ENCODE measurements at places on chromosomes 7 and 10.

- no peak overlapping the region for H3K4me3 ChIP-seq
- no peak overlapping the region for H3K27ac ChIP-seq
- H3K36me3 ChIP-seq = no peaks in the 10 kb centered on the region
- no peaks in the 10 kb centered on the region for H3K4me1 ChIP-seq
- DNase-seq = no peak
Observed at GRCh38 chr7:41785840-41786239, 83.0 kb upstream of the INHBA start.

DNA sequence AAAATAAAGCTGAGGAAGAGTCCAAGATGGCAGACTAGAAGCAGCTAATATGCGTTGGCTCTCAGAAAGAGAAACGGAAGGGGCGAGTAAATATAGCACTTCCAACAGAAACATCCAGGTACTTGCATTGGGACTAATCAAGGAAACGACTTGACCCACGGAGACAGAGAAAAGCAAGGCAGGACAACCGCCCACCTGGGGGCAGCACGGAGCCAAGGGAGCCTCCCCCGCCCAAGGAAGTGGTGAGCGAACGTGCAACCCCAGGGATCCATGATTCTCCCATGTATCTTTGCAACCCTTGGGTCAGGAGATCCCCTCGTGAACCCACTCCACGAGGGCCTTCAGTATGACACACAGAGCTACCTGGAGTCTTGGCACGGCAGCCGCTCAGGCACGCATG lies 45.4 kb upstream of the GRM3 start:
- no peaks in the 10 kb centered on the region for H3K36me3 ChIP-seq
- H3K4me1 ChIP-seq = no peaks in the 10 kb centered on the region
- peaks cover 47% of the 10 kb centered on the region for H3K27me3 ChIP-seq
- peak; percentile 22 for DNase-seq

GRCh38 chr10:101566333-101567164 lies 21.5 kb downstream of the POLL start:
- H3K36me3 ChIP-seq = peaks cover 6% of the 10 kb centered on the region
- H3K27me3 ChIP-seq = peaks cover 19% of the 10 kb centered on the region
- DNase-seq = no peak
- no peak overlapping the region for H3K4me3 ChIP-seq
- no peak overlapping the region for H3K27ac ChIP-seq

GRCh38 chr7:47709451-47709850 lies 127.5 kb upstream of the TNS3 start:
- no peak overlapping the region for H3K4me3 ChIP-seq
- H3K27me3 ChIP-seq = no peaks in the 10 kb centered on the region
- DNase-seq = no peak
- H3K27ac ChIP-seq = no peak overlapping the region
- H3K4me1 ChIP-seq = no peaks in the 10 kb centered on the region
